Tongue (tissue), 3 donors: ENCODE measurements at places on chromosomes 12 and 14.

GRCh38 chr12:80837342-80837978 lies 100.3 kb downstream of the LIN7A start:
- DNase-seq, result peak; percentile 45

- peak; percentile 64 for DNase-seq
Observed at GRCh38 chr12:95326445-95326844, 108.8 kb downstream of the VEZT start.

- DNase-seq, result peak; percentile 61
Observed at GRCh38 chr14:102323102-102323501, 3.6 kb downstream of the ZNF839 start.

DNA sequence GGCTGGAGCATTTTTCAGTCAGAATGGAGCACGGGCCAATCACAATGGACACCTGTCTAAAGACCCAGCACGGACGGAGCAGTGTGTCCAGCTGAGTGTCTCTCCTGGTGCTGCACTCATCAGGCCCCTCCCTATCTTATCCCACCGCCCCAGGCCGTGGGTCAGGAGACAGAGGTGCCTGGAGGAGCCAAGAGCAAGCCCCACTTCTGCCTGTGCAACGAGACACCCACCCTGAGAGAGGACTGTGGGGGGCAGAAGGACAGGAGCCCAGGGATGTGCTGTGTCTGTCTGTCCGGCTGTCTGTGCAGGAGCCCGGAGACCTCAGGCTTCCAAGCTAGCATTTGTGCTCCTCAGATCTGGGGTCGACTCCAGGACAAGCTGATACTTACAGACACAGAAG lies 69.6 kb upstream of the SFSWAP start:
- DNase-seq, result no peak
